ENCODE measurements at places on chromosomes 7 and 10.

DNA sequence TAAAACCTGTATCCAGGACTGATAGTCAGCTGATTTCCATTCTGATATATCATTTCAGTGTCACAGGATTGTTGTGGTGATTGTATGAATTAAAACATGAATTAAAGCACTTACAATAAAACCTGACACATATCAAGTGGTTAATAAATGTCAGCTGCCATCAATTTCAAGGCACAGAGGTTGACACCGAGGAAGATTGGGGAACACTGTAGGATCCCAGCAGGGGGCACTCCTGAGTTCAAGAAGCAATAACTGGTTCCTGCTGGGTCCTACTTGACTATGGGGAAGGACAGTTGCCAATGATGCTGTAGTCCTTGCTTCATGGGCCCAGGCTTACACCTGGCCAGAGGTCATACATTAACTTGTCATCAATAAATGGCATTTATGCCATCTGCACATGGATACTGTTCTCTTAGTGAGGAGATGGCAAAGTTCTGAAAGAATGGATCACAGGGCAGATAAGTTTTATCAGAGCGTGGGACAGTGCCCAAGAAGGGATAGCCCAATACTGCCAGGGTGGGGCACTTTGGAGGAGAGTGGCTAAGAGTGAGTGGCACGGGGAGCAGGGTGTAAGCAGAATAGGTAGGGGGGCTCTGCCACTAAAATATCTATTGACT is 24.1 kb downstream of the FZD1 start:
- H3K36me3 ChIP-seq, result no peaks in the 10 kb centered on the region
- no peak overlapping the region for H3K27ac ChIP-seq
- no peak for DNase-seq
- H3K4me1 ChIP-seq, result peaks cover 3% of the 10 kb centered on the region
- H3K4me3 ChIP-seq, result no peak overlapping the region

DNA sequence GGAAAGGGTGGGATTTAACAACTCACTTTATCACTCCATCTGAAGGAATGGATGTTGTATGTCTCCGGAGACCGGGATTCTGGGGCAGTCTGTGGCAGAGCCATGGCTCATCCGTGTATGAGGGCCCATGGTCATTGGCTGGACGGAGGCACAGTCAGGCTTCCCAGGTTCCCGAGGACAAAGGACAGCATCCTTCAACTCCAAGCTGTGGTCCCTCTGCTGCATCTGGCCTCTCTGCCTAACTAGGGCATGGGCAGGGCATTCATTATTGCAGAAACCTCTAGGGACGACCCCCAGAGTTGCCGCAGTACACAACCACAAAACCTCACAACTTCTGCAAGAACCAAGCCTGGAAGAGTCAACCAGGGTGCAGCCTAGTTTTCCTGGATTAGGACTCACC is 525.2 kb downstream of the GLRX3 start:
- no peak for DNase-seq
- no peak overlapping the region for H3K27ac ChIP-seq
- H3K27me3 ChIP-seq, result no peaks in the 10 kb centered on the region

- H3K36me3 ChIP-seq, result no peaks in the 10 kb centered on the region
- no peaks in the 10 kb centered on the region for H3K4me1 ChIP-seq
- DNase-seq, result no peak
- H3K27ac ChIP-seq, result no peak overlapping the region
- no peak overlapping the region for H3K4me3 ChIP-seq
These were observed 156.5 kb downstream of the EXOC4 start for GRCh38 chr7:133409421-133409820.

DNA sequence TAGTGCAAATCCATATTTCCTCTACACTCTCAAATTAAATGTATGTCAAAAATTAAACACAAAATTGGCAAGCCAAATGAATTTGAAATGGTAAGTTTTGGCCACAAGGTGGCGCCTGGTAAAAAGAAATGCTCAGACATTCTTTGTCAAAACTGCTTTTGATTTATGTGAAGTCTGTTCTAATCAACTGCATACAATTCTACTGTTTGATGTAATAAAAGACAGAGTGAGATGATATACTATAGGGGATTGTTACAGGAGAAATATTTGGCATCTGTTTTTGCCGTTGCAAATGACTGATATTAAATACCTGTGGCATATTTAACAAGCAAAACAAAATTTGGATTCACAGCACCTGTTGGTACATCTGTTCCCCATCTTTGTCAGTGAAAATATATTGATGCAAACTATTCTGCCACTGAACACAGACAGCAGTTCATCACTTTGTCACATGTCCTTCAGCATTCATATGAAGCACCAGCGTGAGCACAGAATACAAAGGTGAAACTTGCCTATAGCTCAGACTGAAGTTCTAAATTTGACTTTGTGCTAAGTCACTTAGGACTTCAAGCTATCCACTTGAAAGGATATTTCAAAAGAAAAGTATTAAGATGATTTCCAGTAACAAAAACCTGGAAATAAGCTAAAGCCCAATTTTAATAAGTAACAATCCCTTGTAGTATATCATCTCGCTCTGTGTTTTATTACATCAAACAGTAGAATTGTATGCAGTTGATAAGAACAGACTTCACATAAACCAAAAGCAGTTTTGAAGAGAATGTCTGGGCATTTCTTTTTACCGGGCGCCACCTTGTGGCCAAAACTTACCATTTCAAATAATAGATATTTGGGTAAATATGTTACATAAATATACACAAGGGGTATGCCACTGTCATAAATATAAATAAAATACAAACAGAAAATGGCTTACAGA is 10.2 kb upstream of the CH25H start:
- H3K27ac ChIP-seq, result no peak overlapping the region
- no peak overlapping the region for H3K4me3 ChIP-seq
- no peaks in the 10 kb centered on the region for H3K36me3 ChIP-seq
- H3K27me3 ChIP-seq, result no peaks in the 10 kb centered on the region
- DNase-seq, result no peak

DNA sequence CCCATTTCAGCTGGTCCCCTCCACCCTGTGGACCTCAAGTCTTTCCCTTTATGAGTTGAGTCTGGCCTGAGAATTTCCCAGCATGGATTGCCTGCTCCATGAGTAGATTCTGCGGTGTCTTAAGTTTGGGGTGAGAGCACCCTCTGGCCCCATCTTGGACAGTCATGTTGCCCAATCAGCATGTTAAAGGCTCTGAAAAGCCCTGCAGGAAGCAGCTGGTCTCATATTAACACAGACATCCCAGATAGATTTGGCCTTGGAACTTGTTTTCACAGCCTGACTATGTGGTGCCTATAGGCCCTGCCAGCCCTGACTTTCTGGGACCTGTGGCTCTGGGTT is 15.5 kb upstream of the SLC29A3 start:
- no peak overlapping the region for H3K27ac ChIP-seq
- no peak overlapping the region for H3K4me3 ChIP-seq
- DNase-seq, result no peak
- H3K36me3 ChIP-seq, result peaks cover 9% of the 10 kb centered on the region
- H3K4me1 ChIP-seq, result no peaks in the 10 kb centered on the region

- no peak overlapping the region for H3K4me3 ChIP-seq
- no peak for DNase-seq
- H3K27me3 ChIP-seq, result no peaks in the 10 kb centered on the region
- H3K27ac ChIP-seq, result no peak overlapping the region
These were observed 77.8 kb downstream of the TCF7L2 start for GRCh38 chr10:113027574-113028455.

DNA sequence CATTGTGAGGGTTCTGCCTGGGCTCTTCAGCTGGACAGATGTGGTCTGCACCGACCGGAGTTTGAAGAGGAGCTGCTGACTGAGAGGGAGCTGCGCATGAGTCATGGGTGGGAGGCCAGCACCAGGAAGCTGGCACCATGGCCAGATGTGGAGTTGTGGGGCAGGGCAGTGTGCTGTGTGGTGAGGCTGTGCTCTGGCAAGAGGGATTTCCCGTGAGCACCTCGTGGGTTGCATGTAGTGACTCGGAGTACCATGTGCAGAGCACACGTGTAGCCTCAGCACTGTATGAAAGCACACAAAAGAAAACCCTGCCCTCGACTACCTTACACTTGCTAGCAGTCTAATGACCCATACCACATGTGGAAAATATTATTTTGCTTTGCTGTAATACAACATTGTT is 103.4 kb downstream of the WNT2 start:
- no peaks in the 10 kb centered on the region for H3K27me3 ChIP-seq
- H3K4me3 ChIP-seq, result no peak overlapping the region
- no peak overlapping the region for H3K27ac ChIP-seq
- H3K36me3 ChIP-seq, result no peaks in the 10 kb centered on the region
- no peaks in the 10 kb centered on the region for H3K4me1 ChIP-seq
- DNase-seq, result no peak

GRCh38 chr7:13031468-13031867 is 344.0 kb downstream of the ARL4A start:
- H3K4me3 ChIP-seq, result no peak overlapping the region
- H3K4me1 ChIP-seq, result peaks cover 7% of the 10 kb centered on the region
- H3K36me3 ChIP-seq, result no peaks in the 10 kb centered on the region
- DNase-seq, result no peak
- H3K27ac ChIP-seq, result no peak overlapping the region

DNA sequence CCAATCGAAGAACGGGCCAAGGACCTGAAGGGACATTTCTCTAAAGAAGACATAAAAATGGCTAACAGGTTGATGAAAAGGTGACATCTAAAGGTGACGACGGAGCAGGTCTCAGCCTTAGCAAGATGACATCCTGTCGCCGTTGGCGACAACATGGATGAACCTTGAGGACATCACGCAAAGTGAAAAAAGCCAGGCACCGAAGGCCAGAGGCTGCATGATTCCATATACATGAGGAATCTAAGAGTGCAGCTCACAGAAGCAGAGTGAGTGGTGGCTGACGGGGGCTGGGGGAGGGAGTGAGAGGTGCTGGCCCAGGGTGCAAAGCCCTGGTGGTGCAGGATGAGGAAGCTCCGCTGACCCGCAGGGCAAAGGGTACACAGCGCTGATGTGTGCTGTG is 34.1 kb upstream of the NKX6-2 start:
- no peaks in the 10 kb centered on the region for H3K36me3 ChIP-seq
- H3K4me3 ChIP-seq, result no peak overlapping the region
- H3K4me1 ChIP-seq, result no peaks in the 10 kb centered on the region
- H3K27me3 ChIP-seq, result no peaks in the 10 kb centered on the region

- no peaks in the 10 kb centered on the region for H3K27me3 ChIP-seq
- H3K36me3 ChIP-seq, result no peaks in the 10 kb centered on the region
- DNase-seq, result no peak
- no peak overlapping the region for H3K4me3 ChIP-seq
- no peak overlapping the region for H3K27ac ChIP-seq
- H3K4me1 ChIP-seq, result no peaks in the 10 kb centered on the region
These were observed 18.1 kb upstream of the PALS2 start for GRCh38 chr7:24555184-24555583.

DNA sequence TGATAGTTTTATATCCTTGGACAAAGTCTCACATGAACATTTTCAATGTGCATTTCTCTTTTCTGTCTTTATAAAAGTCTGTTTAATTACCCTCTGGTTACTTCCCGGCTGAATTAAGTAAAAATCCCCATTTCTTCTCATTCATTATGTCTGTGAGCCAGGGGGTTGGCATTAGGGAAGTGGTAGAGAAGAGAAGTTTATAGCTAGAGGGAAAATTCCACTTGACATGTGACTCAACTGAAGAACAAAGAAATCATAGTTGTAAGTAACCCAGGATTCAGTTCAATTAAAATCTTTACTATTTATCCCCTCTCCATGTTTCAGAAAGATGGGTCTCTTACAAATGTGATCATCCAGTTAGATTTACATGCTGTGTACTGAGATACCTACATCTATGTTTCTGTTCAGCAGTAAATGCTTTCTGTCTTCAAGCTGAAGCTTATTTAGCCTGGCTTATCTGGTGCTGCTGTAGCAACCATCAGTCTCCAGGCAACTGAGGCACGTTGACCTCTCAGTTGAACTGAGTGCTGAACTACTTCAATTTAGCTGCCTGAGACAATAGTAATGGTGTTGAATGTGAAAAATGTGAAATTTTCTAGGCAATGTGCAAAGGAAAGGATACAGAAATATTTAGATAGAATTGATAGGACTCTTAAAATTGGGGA is 181.6 kb downstream of the MLLT10 start:
- H3K4me3 ChIP-seq, result no peak overlapping the region
- no peaks in the 10 kb centered on the region for H3K27me3 ChIP-seq
- no peak overlapping the region for H3K27ac ChIP-seq
- H3K4me1 ChIP-seq, result no peaks in the 10 kb centered on the region
- DNase-seq, result no peak

GRCh38 chr7:149225106-149225505 is 14.3 kb upstream of the ZNF212 start:
- H3K27me3 ChIP-seq, result no peaks in the 10 kb centered on the region
- no peak overlapping the region for H3K27ac ChIP-seq
- no peak overlapping the region for H3K4me3 ChIP-seq
- H3K36me3 ChIP-seq, result peaks cover 25% of the 10 kb centered on the region

DNA sequence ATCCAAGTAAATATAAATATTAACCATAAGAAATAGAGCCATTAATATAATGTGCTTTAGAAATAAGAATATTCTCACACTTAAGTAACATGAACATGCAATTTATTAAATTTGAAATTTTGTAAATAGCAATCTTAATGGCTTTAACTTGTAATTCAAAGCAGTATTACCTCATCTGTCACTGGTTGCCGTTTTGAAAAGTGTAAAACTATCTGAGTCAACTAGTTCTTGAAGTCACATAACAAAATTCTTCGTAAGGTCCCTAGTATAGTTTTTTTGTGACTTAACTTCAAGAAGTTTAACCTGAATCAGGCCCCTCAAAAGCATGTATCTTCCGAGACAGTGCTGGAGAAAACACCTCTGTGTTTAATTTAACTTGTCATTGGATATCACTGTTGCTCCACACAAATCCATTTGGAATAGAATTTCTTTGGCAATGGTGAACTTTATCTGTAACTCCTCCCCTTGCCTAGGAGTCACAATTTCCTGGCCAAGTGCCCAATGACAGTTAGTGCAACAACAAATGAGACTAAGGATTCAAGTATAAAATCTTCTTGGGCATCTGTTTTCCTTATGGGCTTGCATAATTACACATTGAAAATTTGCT is 47.1 kb downstream of the NT5C2 start:
- no peaks in the 10 kb centered on the region for H3K4me1 ChIP-seq
- no peak overlapping the region for H3K4me3 ChIP-seq
- no peak overlapping the region for H3K27ac ChIP-seq

GRCh38 chr7:512146-512510 is 7.5 kb downstream of the PDGFA start:
- no peak overlapping the region for H3K4me3 ChIP-seq
- 0 out of 2 replicates have a peak, but pooled peaks cover 1% of the 10 kb centered on the region for H3K27me3 ChIP-seq
- no peak for DNase-seq
- peaks cover 6% of the 10 kb centered on the region for H3K4me1 ChIP-seq
- peaks cover 2% of the 10 kb centered on the region for H3K36me3 ChIP-seq

- H3K36me3 ChIP-seq, result no peaks in the 10 kb centered on the region
- no peaks in the 10 kb centered on the region for H3K4me1 ChIP-seq
- H3K4me3 ChIP-seq, result no peak overlapping the region
- H3K27ac ChIP-seq, result no peak overlapping the region
- no peak for DNase-seq
These were observed 218.4 kb downstream of the ADAM12 start for GRCh38 chr10:126169899-126170298.

GRCh38 chr10:44925224-44925623 is 14.1 kb downstream of the TMEM72 start:
- no peaks in the 10 kb centered on the region for H3K4me1 ChIP-seq
- no peak overlapping the region for H3K27ac ChIP-seq
- peaks cover 4% of the 10 kb centered on the region for H3K27me3 ChIP-seq

- no peaks in the 10 kb centered on the region for H3K4me1 ChIP-seq
- no peaks in the 10 kb centered on the region for H3K27me3 ChIP-seq
- no peak overlapping the region for H3K4me3 ChIP-seq
These were observed 18.1 kb downstream of the NOC3L start for GRCh38 chr10:94344522-94345122.

Measured in H1 (cell line).